ENCODE measurements at places on chromosomes 1 and 21.

- DNase-seq: no peak
Observed at GRCh38 chr1:54464477-54465146, 58.4 kb upstream of the SSBP3 start.

DNA sequence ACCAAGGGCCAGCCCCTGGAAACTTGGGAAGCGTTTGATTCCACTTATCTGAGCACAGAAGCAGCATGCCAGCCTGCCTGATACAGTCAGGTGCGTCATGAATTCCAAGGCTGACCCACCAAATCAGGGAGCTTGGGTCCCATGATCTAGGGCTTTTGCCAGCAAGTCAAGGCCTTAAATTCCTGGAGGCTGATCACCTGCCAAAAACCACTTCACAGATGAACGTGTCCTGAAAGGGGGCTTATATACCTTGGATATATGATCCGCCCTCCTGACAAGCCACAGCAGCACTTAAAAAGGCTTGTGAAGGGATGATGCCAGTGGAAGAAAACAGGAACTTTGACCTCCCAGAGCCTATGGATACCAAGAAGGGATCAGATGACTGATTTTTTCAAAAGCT, 24.0 kb upstream of the CLIC6 start:
- no peak for DNase-seq

DNA sequence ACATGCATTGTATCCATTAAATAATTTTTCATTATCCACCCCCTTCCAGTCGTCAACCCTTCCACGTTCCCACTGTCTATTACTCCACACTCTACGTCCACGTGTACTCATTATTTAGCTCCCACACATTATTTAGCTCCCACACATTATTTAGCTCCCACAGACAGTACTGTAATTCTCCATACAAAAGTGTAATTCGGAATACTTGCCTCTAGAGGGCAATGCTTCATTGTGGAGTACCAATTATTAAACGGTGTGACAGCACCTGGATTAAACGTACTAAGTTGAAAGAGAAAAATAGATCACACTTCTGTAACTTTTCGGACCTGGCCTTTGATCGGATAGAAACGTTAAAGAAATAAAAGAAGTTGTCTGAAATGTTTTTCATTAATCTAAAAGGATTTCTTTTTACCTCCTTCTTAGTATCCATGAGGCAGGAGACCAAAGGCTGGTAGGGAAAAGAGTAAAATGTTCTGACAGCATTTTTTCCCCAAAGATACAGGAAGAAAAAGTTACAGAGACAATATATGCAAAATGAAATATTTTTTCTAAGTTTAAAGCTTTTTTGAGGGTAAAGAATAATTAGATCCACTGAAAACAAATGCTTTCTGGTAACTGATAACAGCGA, 99.2 kb downstream of the LHX8 start:
- DNase-seq: no peak

- DNase-seq: no peak
Observed at GRCh38 chr1:21576798-21577187, 67.6 kb downstream of the ALPL start.

GRCh38 chr1:29272147-29272907, 36.0 kb downstream of the PTPRU start:
- DNase-seq: no peak

DNA sequence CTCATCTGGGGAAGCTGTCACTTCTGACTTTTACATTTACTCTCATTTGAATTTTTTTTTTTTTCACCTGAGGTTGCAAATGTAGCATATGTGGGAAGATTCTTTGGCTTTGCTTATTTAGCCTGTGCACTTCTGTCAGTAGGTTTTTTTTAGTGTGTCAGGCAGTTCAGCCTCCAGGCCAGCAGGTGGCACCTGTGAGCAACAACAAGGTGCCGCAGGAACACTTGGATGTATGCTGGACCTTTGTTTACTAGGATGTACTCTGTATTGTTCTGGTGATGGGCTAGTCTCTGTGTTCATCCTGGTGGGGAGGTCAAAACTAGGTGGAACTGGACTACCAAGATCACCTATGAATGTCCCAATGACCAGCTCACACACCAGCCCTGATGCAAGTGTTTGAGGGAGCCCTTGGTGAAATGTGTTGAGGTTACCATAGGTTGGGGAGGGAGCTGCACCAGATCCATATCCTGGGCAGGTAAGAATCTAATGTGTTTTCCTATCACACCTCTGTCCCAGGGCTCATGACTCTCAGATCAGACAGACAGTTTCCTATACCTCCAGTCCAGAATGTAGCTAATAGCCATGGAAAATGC, 618.2 kb downstream of the BRINP3 start:
- peak; percentile 45 for DNase-seq

GRCh38 chr1:5991381-5992025, 722 bp downstream of the NPHP4 start:
- peak; percentile 49 for DNase-seq

DNA sequence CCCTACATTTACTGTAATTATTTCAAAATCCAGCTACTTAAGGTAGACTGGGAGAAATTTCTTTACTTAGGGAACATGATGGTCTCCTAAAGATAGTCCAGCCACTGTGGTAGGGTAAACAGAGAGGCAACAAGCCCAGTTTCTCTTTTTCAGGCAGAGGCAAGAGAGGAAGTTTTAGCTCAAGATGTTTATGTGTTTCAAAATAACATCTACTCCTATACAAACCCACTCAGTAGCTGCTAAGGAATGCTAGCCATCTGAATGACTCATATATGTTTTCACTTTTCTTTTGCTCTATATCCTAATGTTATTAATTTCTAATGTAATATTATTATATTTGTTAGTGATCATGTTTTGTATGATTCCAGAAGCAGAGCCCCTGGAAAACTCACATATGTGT, 856.6 kb downstream of the PLA2G4A start:
- DNase-seq: no peak

GRCh38 chr1:205963352-205964155, 20.3 kb upstream of the SLC26A9 start:
- no peak for DNase-seq

- DNase-seq: no peak
Observed at GRCh38 chr1:33048426-33048825, 11.7 kb upstream of the AK2 start.

DNA sequence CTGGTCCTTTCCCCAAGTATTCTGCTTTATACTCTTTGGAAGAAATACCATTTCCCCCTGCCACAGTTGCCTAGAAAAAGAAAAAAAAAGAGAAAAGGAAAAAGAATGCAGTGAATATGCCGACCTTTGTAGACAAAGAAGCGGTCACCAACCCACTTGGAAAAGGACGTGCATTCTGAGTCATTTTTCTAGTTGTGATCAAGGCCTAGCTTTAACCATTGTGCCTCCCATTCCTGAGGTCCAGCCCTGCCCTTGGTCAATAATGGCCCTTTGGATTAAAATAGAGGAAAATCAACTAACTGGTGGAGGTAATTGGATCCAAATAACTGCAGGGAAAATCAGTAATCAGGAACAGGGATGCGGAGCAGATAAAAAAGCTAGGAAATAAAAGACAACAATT, 24.8 kb downstream of the S1PR1 start:
- DNase-seq: no peak

DNA sequence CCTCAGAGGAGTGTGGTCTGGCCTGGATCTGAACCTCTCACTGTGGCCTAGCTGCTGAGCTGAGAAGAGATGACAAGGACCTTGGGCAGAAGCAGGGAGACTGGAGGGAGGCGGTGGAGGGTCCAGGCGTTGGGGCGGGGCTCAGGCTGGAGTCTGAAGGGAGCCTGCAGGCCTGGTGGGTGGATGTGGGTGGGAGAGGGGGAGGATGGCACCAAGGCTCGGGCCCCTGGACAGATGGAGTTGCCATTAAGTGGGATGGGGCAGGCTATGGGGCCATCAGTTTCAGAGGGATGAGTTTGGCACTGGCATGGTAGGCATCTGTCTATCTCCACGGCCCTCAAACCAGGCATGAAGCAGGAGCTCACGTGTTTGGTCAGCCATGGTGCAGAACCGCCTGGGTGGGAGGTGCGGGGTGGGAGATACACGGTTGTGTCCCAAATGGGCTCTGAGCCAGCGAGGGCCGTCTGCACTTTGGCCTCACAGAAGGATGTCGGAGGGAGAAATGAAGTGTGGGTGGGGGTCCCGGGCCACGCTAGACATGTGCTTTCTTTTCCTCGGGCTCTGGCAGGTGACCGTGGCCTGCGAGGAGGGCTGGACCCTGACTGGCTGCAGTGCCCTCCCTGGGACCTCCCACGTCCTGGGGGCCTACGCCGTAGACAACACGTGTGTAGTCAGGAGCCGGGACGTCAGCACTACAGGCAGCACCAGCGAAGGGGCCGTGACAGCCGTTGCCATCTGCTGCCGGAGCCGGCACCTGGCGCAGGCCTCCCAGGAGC, 23.6 kb downstream of the PCSK9 start:
- DNase-seq: no peak

GRCh38 chr1:150508982-150509381, 1.1 kb downstream of the ECM1 start:
- DNase-seq: no peak

- DNase-seq: no peak
Observed at GRCh38 chr1:117146072-117146471, 24.5 kb upstream of the TRIM45 start.

DNA sequence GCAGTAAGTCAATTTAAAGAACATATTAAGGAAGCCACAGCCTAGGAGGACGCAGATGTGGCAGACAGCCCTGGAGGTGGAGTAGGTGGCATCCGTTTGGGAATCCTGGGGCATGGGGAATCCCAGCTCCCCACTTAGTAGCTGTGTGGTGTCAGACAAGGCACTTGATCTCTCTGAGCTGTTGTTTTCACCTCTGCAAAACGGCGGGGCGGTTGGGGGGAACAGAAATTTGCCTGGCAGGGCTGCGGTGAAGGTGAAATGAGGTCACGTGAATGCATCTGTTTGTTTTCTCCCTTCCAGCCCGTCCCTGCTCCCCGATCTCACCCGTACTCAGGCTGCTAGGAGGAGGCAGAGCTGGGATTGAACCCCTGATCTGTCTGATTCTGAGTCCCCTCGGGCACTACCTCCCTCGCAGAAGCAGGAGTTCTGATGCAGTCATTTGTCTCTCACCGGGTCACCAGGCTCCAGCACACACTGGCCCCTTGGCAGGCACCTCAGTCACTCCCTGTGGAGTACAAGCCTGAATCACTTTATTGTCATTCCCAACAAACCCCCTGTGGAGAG, 2.2 kb upstream of the LAPTM5 start:
- peak; percentile 71 for DNase-seq

DNA sequence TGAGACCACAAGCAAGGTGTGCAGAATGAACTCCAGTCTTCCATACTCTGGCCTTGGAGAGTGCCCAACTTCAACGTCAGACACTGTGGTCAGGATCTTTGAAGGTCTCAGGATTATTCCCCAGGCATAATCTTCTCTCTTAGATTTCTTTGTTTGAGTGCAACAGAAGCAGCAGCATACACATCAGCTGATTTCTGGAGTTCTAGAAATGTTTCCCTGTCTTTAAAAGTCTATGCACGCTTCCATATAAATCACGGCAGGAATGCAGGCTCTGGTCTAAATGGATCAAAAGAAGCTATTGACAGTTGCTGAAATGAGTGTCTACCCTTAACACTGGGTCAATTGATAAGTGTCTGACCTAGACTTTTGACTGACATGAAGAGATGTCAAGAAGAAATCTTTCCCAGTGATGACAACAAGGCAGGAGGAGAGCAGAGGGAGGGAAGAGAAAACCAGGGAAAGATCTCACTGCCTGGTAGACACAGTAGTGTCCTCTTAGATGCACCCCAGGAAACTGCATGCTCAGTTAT, 279.7 kb downstream of the SPATA17 start:
- no peak for DNase-seq

DNA sequence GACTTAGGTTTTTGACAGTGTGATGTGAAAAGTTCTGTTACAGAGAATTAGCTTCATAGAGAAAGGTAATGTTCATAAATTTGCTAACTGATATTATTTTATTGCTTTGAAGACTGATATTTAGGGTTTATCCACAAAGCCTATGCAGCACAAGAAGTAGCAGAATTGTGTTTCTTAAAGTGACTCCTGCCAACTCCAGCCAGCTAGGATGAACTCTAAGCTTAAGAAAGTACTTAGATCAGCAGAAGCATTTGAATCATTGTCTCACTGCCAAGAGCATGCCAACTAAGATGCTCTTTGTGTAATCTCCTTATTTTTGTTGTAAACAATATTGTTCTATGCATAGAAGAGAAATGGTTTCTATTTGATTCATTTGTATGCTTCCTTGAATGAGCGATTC, 589.4 kb upstream of the ADGRL4 start:
- no peak for DNase-seq

GRCh38 chr1:207991583-207992026, 80.7 kb upstream of the CD34 start:
- DNase-seq: no peak

DNA sequence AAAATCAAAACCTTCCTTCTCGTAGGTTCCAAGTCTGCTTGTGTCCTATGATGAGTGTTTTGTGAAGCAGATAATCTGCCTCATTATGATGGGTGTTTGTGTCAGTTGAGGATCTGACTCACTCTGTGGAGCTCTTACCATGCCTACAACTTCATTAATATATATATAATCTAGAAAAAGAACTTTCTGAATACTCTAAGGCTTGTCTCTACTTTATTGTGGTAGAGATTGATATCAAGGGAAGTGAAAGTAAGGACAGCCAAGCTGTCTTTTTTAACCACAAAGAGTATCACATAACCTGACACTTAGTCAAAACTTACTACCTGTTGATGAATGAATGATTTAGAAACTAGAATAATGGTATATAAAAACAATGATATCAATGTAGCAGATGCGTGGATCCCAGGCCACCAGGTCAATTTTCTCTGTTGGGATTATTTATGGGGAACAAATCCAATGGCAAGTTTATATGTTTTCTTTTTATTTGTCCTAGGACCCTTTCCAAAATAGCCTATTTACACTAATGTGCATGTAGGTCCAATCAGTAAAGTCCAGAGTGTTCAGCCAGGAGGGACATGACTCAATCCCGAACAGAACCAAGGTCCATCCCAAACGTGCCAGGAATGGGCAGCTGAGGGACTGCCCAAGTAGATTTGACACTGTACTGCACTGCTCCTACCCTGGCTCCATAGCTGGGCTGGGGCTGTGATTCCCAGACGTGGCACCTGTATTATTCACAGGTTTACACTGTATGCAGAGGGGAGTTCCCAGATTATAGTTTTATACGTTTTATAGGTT, 182.3 kb upstream of the GREM2 start:
- DNase-seq: no peak

Data from stimulated activated naive CD8-positive, alpha-beta T cell treated with anti-CD3 and anti-CD28 coated beads, Interleukin-15, Interleukin-2, amounts not matched to agents 100 U/mL and 50 U/mL, for 24 hours (primary cell).